Effector memory CD4-positive, alpha-beta T cell (primary cell): ENCODE measurements at places on chromosomes 7 and 10.

- DNase-seq = no peak
These were observed 17.0 kb upstream of the BAG3 start for GRCh38 chr10:119634219-119634544.

DNA sequence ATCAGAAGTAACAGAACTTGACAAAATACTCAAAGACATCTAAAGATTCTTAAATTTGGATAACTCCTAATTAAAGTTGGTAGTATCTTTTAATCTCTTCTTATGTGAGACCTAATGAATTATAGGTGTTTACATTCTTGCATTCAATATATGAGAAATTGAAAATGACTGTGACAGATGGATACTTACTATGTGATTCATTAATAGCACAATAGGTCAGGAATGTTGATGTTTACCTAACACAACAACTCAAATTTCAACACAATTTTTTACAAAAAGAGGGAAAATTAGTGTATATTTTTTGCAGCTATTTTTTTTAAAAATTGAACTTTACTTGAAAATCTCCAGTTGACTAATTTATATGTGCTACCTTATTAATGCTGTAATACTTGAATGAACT, 31.7 kb upstream of the MCU start:
- DNase-seq = no peak

DNA sequence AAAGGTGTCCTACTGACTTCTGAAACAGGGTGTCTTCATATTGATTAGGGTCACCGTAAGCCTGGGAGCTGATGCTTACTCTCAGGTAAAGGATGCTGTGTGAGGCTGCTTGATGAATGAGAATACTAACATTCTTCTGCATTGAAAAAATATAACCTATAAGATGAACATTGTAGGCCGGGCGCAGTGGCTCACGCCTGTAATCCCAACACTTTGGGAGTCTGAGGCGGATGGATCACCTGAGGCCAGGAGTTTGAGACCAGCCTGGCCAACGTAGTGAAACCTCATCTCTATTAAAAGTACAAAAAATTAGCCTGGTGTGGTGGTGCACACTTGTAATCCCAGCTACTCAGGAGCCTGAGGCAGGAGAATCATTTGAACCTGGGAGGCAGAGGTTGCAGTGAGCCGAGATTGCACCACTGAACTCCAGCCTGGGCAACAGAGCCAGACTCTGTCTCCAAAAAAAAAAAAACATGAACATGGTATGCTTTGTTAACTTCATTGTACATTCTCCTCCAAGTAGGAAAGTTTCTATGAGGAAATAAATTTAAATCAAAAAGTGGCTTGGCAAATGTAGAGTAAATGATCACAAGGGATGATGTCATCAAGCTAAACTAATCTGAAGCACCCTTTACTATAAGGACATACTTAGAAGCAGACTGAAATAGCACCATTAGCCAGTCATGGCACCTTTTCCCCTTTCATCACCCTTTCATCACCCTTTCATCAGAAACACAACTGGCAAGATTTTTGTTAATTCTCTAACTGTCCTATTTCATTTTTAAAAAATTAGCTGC, 1.5 kb upstream of the BRAF start:
- no peak for DNase-seq

DNA sequence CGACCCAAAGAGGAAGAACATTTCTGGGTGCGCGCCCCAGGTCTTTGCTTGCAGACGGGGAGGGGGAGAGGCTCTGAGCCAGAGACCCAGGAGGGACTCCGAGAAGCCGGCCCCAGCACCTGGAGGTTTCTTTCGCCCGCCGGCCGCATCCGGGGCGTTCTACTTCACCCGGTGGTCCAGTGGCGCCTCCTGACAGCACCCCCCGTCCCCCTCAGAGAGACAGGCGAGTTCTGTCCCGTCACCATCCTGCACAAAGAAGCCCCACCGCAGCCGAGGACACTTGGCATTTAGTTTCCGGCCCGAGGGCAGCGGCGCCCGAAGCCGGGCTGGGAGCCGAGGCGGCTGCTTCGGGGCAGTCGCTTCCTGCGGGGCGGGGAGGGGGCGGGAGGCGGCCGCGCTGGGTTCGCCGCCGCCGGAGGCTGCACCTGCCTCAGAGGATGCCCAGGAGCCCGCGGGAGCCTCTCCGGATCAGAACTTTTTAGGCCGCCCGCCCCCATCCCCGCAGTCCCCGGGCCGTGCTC, at the start of gene TMEM178B:
TSS of gene TMEM178B (plus strand) at position 424 of the 521 bp plus-strand sequence.
- no peak for DNase-seq

GRCh38 chr10:5632446-5632845, 33.9 kb downstream of the ASB13 start:
- DNase-seq = no peak

GRCh38 chr7:55556492-55556891, 15.8 kb downstream of the VOPP1 start:
- DNase-seq = no peak

DNA sequence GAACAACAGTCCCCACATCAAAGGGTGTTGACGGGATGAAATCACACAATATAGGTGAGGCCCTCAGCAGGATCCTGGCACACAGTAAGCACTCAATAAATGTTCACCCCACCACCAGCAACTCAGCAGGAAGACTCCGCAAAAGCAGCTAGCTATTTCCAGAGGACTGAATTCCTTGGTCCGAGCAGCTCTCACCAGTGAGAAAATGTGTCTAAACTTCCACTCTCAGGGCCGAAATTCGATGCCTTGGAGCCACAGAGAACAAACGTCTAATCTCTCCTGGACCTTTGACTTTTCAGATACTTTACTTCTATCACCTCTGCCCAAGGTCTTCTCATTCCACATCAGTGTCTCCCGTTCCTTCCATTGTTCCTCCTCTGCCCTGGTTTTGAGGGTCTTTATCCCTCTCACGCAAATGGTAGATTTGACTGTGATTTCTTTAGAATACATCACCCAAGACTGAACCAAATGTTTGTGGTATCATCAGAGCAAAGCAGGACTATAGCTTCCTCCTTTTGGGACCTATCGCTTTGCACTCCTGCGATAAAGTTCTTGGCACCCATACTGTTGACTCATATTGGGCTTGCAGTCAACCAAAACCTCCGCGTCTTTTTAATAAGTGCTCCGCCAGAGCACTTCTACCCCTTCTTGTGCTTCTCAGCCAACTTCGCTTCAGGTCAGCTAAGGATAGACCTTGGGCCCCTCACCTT, 903 bp upstream of the NT5C2 start:
- DNase-seq = no peak

DNA sequence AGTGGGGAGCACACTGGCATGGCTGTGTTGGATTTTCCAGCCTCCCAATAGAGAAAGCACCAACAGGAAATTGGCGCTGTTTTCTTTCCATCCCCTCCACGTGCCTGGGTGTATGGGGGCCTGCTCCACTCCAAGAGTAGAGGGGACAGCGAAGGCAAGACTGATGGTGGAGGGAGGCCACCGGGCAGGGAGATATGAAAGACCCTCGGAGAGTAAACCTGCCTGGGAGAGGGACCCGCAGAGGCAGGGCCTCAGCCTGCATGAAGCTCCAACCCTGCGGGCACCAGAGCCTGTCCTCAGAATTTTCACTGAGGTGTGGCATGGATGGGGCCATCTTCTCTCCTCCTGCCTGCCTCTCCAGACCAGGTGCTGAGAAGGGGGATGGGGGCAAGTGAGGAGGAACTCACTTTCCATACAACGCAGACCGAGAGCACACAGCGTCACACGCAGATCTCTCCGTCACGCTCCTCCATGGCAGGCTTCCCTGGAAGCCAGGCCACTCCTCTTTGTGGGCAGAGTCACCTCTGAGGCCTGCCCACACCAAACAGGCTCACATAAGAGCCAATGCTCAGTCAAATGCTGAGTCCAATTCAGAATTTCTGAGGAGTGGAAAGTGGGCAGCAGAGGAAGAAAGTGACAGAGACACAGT, 18.8 kb downstream of the ANXA11 start:
- DNase-seq = no peak

- no peak for DNase-seq
These were observed 60.1 kb upstream of the CCZ1B start for GRCh38 chr7:6886198-6886597.

GRCh38 chr7:22477876-22478450, 22.0 kb downstream of the STEAP1B start:
- no peak for DNase-seq

DNA sequence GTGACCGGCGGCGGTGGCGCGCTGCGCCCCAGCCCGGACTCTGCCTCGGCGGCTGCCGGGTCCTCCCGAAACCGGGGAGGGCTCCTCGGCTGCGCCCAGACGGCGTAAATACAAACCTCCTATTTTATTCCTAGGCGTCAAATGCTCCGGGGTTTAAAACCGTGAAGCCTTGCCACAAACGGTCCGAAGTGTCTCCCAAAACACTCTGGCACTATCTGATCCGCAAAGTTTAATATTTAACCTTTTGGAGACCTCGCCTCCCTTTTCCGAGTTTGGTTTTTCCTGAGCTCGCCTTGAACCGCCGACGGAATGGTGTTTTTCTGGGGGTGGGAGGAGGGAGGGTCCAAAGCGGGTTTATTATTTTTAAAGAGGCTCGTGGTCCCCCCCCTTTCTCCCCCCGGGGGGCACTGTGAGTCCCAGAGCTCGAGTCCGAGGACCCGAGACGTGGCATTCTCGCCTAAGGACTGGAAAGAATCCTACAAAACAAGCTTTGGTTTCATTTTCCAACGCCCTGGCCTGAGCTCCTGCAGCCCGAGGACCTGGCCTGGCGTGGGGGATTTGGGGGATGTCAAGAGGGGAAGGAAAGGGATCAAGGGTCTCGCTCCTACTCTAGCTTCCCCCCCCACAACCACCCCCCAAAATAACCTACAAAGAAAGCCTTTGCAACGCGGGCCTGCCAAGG, 1.8 kb downstream of the TNRC18 start:
- no peak for DNase-seq

DNA sequence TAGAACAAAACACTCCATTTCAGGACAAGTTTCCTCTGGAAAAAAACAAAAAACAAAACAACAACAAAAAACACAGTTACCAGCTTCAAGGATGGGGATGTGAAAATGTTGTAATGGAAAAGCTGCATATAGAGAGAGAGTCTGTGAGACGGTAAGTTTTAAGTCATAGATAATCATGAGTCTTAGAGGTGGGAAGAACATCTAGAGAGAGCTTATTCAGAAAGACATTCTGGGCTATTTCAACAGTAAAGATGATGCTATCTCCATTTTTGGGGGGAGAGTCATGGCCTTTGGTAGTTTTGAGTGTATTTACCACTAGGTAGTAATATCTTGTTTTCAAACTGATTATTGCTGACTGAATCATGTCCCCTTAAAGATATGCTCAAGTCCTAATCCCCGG, 23.3 kb upstream of the INPP5F start:
- no peak for DNase-seq

GRCh38 chr7:114647518-114647917, 232.9 kb downstream of the FOXP2 start:
- no peak for DNase-seq

DNA sequence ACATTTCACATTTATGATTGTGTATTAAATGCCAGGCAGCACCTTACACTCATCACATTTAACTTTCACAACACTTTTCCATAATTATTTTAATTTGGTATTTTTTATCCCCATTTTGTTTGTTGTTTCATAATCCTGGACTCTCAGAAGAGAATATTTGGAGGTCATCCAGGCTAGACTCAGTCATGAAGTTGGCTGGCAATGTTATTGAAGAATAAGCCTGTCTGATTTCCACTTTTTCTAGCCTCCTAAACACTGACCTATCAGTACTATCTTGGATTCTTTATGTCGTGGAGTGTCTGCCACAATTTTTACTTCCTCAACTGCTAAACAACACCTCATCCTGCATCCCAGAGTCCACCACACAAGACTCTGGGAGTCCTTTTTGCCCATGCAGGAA, 372.3 kb upstream of the NRP1 start:
- no peak for DNase-seq

DNA sequence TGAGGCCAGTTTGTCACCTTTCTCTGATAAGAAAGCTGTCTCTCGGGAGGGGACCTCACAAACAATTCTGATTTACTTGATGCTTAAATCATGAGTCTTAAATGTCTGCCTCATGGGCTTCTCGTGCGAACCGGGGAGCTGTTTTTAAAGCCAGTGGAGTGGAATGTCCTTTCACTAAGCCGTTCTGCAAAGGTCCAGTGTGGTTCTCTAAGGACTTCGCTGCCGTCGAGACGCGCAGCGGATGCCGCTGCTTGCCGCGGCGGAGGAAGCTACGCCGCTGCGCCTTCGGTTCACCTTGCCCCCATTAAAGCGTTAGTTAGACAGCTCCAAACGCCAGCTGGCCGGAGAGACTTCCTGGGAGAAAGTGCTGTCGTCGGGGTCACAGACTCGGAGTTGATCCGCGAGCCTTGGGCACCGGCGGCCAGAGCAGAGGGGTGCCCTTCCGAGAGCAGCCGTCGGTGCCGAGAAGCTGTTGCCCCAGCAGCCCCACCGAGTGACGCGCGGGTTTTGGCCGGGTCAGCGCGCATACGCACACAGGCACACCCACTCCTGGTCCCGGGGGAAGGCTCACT, 1.3 kb upstream of the HMX3 start:
- no peak for DNase-seq

GRCh38 chr7:77337456-77337990, 78.6 kb downstream of the GSAP start:
- no peak for DNase-seq

- DNase-seq = no peak
These were observed 162.1 kb downstream of the TCF7L2 start for GRCh38 chr10:113111900-113112853.

- no peak for DNase-seq
These were observed 129.5 kb downstream of the PLXNA4 start for GRCh38 chr7:132446666-132447278.

DNA sequence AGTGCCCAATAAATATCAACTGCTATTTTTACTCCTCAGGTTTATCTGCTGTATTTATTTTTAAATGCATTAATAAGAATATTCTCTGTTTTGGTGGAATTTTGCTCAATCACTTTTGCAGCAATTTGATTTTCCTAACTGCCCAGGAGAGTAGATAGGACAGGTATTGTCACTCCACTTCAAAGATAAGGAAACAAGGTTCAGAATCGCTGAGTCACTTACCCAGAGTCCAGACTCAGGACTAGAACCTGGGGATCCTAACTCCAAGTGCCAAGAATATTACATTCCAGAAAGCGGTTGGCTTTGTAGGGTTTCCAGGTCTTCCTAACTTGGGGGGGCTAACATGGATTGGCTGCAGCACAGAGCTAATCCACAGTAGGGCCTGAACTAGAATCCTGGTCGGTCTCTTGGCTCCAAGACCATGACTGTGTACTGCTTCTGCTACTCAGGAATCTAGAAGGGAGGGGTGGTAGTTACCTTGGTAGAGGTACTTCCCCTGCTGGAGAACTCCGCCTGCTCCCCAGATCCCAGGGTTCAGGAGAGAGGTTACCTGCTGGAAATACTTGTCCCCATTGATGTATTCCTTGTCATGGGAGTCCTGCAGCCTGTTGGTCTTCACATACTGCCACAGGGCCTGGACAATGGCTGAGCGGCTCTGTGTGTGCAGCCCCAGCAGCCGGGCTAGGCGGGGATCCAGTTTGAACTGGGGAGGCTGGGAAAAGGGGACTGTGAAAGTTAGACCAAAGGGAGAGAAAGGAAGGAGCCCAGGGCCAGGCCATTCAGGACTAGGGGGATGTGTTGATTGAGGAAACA, 7.3 kb downstream of the SMARCD3 start:
- DNase-seq = no peak
